ENCODE measurements at places on chromosomes 7 and 10.

DNA sequence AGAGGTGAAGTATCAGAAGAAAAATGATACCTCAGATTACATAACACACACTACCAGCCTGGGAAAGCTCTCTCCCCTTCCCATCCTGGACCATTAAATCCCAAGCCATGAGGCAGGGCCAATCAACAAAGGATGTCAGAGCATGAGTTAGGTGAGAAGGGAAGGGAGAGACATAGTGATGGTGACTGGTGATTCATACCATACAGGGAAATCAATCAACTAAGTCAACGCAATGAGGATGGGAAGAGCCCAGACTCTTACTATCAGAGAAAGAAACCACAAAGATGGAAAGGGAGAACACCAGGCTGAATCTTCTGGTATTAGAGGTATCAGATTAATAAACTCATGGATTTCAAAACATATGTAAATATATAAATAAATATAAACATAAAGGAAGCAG lies 185.4 kb downstream of the KMT2E start:
- no peak for DNase-seq

DNA sequence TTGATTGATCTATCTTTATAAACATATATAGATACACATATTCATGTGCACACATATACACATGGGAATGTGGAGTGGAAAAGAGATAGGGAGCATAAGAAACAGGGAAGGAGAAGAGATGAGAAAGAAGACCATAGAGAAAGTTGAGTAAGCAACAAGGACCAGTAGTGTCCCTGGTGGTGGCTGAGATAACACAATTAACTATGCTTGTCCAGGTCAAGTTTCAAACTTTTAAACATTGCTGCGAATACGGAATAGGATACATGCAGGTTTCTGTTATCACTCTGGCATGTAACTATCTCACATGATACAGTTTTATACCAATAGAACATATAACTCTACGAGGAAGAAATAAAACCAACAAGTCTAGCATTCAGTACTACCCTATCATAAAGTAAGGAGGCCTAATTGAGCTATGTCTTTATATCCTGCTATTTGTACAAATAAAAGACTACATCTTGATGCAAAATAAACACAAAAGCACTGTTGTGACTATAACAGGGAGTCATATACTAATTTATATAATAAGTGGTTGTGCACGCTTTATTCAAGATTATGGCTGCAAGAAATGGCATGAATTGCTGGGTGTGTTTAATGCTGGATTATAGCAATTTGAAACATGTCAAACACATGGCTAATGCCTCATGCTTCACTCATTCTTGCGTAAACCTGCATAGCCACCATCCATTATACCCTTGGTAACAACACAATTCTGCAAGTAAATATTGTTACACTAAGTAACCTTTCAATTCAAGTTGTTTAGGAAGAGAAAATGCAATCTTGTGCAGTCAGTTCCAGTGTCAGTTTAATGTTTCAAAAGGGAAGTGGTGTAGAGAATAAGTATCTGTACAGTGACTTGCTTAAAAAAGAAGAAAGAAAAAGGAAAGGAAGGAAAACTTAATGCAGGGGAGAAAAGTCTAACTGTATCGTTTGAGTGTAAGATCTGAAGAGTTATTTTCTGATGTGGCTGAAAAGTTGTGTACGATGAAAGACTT lies 8.2 kb downstream of the FOXP2 start:
- no peak for DNase-seq

DNA sequence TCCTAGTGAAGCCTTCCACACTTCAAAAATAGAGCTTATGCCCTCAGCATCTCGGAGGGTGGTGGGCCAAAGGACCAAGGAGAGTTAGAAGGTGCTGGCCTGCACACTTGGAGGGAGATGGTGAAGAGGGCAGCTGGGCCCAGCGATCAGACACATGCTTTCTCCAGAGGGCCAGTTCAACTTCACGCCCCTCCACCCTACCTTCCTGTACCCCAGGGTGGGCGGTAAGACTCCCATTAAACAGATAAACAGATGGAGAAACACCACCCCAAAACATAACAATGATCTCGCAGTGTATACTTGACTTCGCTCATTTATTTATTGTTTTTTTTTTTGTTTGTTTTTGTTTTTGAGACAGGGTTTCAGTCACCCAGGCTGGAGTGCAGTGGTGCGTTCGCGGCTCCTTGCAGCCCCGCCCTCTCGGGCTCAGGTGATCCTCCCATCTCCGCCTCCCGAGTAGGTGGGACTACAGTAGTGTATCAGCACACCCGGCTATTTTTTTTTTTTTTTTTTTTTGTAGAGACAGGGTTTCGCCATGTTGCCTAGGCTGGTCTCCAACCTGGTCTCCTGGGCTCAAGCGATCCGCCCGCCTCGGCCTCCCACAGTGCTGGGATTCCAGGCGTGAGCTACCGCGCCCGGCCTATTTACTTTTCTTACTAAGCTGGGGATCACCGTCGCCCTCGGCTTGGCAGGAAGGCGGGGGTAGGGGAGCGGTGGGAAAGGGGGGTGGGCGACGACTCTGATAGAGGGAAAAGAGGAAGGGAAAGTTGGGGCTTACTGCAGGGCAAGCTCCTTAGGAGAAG lies 1.8 kb downstream of the C10orf95 start:
- peak; percentile 76 for DNase-seq

GRCh38 chr7:95092324-95092723 lies 184.9 kb downstream of the PPP1R9A start:
- no peak for DNase-seq

- DNase-seq: no peak
Observed at GRCh38 chr7:15470825-15471668, 90.8 kb downstream of the AGMO start.

GRCh38 chr7:41010967-41011366 lies 691.9 kb downstream of the INHBA start:
- DNase-seq: no peak

DNA sequence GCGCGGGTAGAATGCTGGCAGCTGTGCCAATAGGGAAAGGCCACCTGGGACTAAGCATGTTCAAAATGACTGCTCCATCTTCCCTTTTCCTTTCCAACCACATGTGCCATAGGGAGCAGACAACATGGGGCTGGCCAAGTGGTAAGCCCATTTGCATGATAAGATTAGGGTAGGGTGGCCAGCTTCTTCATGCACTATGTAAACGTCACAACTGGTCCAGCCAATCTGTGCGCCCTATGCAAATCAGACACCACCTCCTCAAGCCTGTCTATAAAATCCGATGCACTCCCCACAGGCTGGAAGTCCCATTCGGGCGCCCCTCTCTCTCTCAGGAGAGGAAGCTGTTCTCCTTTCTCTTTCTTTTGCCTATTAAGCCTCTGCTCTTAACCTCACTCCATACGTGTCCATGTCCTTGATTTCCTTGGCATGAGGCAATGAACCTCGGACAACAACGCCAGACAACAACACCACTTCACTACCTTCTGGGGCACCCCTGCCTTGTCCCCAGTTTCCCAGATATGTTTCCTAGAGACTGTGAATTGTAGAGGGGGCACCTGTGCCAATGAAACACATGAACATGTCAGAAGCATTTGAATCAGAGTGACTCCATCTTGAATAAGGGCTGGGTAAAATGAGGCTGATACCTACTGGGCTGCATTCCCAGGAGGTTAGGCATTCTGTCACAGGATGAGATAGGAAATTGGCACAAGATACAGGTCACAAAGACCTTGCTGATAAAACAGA lies 19.1 kb upstream of the EXOC6 start:
- DNase-seq: no peak

DNA sequence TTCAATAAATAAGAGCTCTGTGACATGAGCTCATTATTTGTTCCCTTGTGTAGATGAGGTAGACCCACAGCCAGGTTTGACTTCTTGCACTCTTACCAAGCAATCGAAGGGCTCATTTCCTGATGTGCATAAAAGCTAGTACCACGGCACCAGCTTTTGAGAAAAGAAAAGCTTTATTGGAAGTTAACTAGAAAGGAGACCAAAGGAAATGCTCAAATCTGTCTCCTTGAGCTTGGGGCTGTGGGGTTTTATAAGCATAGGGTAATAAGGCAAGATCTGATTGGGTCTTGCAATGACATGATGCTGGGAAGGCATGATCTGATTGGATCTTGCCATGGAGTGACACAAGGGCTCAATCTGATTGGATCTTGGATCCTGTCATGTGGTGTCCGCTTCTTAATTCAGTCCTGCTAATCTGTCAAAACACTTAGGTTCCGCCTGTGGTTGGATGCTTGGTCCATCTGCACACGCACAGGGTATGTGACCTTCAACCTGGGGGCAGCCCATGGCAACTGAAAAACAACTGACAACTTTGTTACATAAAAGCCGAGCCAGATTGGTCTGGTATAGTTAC lies 47.8 kb upstream of the FRMD4A start:
- no peak for DNase-seq

DNA sequence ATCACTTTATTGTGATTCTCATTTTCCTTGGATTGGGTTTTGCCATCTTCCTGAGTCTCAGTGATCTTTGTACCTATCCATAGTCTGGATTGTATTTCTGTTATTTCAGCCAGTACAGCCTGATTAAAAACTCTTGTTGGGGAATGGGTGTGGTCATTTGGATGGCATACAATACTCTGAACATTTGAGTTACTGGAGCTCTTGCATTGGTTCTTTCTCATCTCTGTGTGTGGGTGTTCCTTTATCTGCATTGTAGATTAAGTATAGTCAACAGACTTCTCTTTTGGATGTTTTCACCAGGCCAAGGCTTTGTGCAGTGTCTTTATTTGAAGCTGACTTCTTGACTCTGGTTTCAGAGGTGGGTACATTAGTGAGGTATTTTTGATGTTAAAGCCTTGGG lies 42.2 kb downstream of the RUNDC3B start:
- DNase-seq: no peak

- DNase-seq: no peak
Observed at GRCh38 chr10:124240839-124241291, 147.5 kb upstream of the CHST15 start.

- DNase-seq: no peak
Observed at GRCh38 chr10:101968286-101968939, 87.6 kb downstream of the ARMH3 start.

GRCh38 chr7:24517166-24517565 lies 56.1 kb upstream of the PALS2 start:
- no peak for DNase-seq

- no peak for DNase-seq
Observed at GRCh38 chr7:17104419-17104818, 194.0 kb upstream of the AHR start.

DNA sequence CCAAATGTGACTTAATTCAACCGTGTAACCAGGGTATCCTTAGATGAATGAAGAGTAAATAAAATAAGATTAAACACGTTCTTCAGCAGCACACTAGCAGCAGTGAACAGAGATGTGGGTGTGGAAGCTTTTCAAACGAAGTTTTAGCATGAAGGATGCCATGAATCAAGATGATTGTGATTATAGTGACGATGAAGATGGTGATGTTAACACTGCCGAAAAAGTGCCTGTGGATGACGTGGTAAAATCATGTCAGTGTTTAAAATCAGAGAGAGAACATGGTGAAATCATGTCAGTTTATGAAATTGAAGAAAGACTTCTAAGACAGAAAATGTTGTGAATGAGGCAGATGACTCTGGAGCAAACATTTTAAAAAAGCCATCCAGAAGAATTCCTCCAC lies 19.2 kb downstream of the LCOR start:
- no peak for DNase-seq

DNA sequence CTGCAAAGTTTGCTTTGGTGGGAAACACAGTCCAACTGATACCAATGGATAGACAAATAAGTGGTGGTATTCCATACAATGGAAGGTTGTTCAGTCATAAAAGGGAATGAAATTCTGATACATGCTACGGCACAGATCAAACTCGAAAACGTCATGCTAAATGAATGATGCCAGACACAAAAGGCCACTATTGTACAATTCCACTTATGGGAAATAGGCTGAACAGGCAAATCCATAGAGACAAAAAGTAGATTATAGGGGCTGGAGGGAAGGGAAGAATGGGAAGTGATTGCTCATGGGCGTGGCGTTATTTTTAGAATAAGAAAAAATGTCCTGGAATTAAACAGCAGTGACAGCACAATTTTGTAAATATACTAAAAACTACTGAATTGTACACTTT lies 66.0 kb upstream of the FOXK1 start:
- no peak for DNase-seq

DNA sequence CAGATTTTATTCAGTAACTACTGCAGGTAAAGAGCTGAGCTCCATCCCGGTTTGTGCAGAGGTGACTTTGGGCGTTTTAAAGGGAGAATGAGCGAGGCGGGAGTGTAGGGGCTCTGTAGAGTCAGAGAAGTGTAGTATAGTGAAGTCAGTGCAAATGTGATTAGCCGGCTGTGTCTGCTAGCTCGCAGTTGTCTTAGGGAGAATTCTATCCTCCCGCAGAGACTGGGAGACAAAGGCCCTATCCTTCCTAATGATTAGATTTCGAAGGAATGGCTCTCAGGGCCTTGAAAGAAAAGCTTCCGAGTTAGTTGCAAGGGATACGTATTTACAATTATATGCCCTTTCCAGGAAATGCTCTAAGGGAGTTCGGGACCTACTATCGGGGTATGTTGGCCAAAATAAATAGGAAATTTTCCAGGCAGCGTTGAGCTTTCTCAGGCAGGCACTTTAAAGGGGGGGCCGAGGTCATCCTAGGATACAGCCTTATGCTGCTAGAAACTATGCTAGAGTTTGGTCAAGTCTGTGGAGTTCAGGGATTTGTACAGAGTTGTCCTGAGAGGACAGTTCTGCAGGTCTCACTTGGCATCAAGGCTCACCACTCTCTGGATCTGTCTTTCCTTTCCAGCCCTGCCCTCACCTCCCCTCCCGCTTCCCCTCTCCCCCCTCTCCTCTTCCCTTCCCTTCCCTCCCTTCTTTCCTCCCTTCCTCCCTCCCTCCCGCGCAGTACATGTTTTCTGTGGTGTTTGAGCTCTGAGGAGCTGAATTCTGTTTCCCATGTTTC lies 825 bp downstream of the MRPL32 start:
- no peak for DNase-seq

GRCh38 chr10:27724287-27724686 lies 21.3 kb downstream of the MKX start:
- DNase-seq: no peak

DNA sequence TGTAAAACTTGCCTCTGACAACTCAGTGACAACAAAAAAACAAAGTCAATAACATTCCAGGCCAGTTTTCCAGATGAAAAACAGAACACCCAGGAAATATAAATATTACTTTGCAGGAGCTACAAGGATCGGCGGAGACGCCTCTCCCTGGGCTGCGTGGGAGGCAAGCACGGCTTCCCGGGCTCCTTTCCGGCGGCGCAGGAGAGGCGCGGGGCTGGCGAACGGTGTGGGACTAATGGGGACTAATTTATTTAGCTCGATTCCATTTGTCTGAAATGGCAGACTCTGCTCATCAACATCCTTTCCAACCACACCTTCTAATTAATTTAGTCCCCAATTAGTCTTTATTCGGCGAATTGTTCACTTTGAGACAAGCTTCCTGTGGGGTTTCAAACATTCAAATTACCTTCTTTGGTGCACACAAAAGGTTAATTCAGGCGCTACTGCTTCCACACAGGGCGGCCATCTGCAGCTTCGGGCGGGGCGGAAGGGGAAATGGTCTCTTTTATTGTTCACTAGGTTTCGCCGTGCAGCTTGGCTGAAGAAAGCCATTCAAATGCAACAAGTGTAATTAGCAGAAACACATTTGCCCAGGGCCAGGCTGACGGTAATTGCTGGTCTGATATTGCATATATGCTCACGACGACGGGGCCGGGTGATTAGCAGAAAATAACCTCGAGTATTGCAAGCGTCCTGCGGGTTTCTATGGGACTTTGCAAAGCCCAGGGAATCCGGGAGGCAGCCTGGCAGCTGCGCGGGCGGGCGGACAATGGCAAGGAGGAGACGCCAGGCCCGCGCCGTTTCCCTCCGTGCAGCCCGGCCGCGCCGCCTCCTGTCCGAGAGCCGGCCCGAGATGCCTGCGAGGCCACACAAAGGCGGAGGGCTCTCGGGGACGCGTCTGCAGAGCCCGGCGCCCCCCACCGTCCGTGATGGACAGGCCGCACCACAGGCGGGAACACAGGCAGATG lies 270.1 kb downstream of the PTPRN2 start:
- no peak for DNase-seq
